Common myeloid progenitor, CD34-positive (primary cell): ENCODE measurements at places on chromosomes 1 and 21.

DNA sequence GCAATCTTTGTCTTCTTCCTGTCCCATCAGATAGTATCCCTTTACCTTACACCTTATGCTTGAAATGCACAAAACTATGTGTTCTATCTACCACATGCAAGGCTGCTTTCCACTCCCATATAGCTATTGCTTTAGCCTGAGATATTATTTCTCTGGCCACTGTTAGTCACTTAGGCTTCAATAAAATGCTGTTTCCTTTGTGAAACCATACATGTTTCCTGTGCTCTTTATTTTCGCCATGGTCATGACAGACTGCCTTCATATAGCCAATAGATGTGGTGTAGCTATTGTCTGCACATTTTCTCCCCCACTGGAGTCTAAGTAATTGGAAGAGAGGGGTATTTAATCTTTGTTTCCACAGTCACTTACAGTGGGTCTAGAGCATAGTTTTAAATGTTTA lies 108.4 kb downstream of the GREM2 start:
- DNase-seq: no peak

DNA sequence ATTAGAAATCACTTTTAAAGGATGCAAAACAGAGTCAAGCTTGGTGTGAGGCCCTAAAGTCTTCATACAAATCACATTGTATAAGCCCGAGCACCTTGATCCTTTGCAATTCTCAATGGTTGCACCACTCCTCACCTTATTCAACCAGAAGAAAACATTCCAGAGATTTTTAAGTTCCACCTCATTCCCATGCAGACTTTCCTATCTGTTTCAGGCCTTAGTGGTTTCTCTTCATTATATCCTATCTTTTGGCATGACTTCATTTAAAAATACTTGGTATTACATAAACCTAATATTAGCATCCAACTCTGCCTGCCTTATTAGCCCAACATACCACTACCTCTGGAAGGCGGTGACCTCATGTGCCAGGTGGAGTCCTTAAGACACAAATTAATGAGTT lies 9.3 kb upstream of the GREM2 start:
- no peak for DNase-seq

GRCh38 chr1:39178541-39179431 lies 25.7 kb upstream of the MACF1 start:
- DNase-seq: no peak

DNA sequence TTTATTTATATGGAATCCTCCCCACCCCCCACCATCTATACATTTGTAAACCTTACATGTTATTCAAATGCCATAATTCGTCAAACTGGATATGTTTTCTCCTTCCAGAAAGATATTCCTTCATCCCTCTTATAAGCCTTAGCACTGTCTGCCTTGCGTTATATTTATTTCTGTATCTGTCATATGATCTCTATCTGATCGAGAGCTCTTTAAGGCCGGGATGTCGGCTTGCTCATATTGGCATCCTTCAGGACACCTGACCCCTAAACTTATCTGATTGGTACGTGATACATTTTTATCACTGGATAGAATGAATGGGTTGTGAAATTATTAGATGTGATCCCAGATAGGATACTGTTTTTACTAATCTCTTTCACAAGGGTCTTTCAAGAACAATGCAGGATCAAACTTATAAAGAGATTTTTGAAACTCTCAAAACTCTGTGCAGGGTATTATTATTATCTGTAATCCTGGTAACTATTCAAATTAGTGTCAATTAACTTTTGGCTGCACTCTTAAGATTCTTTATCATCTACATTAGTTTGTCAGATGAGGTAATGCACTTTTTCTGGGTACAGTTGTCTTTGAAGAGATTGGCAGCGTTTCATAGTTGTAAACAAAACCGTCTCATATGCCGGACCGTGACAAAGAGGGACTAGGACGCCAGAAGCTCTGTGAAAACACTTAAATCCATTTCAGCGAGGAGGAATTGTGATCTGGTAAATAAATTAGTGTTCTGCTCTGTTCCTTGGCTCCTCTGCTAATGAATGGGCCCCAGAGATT lies 152.0 kb downstream of the KIF26B start:
- no peak for DNase-seq

GRCh38 chr1:38576241-38576640 lies 283.3 kb downstream of the RRAGC start:
- no peak for DNase-seq

DNA sequence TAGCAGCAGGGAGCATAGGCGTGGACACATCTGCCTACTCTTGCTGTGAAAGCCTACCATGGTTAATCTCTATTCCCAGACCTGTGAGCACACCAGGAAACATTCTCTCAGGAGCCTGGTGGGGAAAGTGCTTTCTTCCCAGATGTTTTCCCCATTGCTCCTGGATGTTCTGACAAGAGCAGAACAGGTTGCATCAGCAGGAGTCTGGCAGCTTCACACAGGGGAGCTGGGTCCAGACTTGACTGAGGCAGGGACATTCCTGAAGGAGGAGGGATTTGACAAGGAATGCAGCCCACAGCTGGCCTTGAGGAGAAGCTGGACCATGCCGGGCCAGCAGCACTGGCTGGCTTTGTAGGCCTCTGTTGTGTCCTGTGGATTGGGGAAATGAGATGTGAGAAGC lies 21.0 kb upstream of the ARTN start:
- DNase-seq: no peak

DNA sequence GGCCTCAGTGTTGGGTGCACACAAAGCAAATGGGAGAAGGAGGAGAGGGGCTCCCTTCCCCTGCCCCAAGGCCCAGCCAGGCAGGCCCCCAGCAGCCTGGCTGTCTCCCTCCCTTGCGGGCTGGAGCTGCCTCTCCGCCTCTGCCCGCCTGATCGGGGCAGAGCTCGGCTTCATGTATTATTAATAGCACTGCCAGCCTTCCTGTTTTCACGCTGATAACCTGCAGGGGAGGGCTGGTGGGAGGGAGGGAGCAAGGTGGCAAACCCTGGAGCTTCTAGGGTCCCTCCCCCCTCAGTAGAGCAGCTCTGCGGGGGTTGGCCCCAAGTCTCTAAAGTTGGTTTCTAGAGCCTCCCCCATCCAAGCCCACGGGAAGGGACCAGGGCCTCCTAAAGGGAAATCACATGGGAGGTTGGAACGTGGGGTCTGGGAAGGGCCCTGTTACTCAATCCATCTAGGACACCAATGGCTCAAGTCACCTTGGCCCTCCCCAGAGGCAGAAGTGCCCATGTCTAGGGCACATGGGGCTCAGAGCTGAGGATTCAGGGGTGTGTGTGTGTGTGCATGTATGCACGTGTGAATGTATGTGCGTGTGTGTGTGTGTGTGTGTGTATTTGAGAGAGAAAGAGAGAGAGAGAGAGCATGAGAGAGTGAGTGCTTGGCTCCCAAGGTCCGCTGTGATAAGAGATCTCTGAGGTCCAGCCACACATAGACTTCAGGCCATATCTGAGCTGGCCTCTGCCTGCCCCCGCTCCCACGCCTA lies 21.8 kb upstream of the POU3F1 start:
- no peak for DNase-seq

GRCh38 chr1:119266386-119266785 lies 102.2 kb upstream of the HAO2 start:
- no peak for DNase-seq

- DNase-seq: no peak
These were observed 198.6 kb downstream of the SDCCAG8 start for GRCh38 chr1:243454328-243454997.

- no peak for DNase-seq
These were observed 176.3 kb downstream of the PTPRU start for GRCh38 chr1:29412591-29412990.

- no peak for DNase-seq
These were observed 50.0 kb downstream of the SLC37A1 start for GRCh38 chr21:42563686-42564085.

DNA sequence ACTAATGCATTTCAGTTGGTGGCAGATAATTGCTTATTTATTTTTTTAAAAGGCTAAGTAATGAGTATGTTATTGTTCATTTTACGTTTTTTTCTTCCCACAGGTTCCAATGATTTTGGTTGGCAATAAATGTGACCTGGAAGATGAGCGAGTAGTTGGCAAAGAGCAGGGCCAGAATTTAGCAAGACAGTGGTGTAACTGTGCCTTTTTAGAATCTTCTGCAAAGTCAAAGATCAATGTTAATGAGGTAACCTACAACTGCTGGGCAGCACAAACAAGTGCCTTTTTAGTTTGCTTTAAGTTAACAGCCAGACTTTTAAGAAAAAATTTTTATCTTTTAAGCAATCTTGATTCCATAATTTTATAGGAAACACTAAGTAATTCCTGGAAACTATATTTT lies 35.0 kb downstream of the INKA2 start:
- DNase-seq: no peak

DNA sequence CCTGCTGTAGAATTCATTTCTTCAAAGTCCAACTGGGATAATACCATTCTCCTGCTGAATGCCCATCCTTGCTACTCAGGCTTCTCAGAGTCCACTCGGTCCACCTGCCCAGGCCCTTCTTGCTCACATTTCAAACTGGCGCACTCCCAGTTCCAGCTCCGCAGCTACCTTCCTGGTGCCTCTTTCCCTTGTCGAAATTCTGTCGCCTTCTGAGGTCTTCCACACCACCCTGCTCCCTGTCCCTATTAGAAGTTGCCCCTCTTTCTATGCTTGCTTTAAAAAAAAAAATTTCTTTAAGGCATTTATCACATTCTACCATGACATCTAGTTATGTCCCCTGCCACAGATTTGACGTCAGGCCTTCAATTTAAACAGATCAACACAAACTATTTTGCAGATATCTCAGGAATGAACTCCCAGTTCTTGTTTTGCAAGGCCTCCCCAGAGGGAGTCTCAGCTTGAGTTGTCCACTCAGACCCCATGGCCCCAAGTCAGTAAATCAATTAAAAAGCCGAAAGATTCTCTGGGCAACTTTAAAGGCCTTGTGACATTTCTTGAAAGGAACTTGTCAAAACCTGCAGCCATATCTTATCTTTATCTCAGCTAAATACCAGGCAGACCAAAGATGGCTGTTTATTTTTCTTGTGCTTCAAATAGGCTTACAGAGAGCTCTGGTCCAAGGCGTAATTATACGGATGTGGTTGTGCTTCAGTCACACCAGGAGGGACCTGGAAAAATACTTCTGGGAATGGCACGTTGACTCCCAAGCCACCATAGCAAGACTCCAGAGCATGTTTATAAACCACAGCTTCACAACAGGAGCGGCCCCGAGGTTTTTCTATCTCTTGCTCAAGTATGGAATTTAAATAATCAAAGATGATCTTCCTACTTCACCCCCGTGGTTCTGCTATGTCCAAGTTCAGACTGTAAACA lies 2.2 kb downstream of the FAM89A start:
- DNase-seq: no peak

DNA sequence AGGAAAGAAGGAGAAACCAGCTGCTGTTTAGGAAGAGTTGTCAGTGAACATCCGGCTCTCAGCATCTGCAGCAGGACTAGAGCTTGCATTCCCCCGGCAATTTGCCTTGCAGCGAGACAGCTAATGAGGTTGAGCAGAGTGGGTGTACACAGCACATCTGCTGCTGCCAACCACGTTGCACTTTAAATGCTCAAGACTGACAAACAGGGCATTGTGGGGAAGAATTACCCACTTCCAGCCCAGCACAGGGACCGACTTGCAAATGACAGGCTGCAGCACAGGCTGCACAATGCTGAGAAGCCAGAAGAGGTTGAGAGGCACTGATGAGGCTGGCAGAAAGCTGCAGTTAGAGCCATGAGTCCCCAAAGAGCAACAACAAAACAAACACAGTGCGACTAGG lies 47.5 kb upstream of the PLA2G2C start:
- no peak for DNase-seq

GRCh38 chr1:23424293-23425192 lies at the start of gene TCEA3:
Gene TCEA3 (minus strand): TSS chr1:23424748. CDS start chr1:23424633, 115 bp downstream.
- no peak for DNase-seq

GRCh38 chr1:215119719-215120365 lies 37.3 kb downstream of the KCNK2 start:
- no peak for DNase-seq

DNA sequence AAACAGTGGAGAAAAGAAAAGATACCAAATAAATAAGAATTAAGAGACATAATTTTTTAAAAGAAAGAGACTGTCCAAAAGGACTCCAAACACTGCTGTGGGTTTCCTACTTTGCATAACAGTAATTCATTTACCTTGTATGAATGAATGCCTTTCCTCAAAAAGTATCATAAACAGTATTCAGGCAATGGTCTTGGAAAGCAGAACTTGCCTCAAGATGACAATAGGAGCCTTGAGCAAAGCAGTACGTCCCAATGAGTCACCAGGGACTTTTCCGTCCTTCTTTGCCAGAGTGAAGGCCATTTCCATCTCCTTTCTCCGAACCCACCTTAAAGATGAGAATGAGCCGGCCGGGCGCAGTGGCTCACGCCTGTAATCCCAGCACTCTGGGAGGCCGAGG lies 186.4 kb downstream of the ZBTB18 start:
- DNase-seq: no peak

DNA sequence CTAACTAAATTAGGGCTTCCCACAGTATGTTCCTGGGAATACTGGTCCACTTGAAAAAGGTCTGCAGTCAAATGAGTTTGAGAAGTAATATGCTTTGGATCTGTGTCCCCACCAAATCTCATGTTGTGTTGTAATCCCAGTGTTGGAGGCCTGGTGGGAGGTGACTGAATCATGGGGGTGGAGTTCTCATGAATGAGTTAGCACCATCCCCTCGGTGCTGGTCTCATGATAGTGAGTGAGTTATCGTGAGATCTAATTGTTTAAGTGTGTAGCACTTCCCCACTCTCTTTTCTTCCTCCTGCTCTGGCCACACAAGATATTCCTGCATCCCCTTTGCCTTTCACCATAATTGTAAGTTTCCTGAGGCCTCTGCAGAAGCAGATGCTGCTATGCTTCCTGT lies 16.9 kb upstream of the DMRTB1 start:
- DNase-seq: peak; percentile 83
